Activated CD4-positive, alpha-beta T cell treated with anti-CD3 and anti-CD28 coated beads for 48 hours (primary cell): ENCODE measurements at places on chromosomes 5 and 9.

DNA sequence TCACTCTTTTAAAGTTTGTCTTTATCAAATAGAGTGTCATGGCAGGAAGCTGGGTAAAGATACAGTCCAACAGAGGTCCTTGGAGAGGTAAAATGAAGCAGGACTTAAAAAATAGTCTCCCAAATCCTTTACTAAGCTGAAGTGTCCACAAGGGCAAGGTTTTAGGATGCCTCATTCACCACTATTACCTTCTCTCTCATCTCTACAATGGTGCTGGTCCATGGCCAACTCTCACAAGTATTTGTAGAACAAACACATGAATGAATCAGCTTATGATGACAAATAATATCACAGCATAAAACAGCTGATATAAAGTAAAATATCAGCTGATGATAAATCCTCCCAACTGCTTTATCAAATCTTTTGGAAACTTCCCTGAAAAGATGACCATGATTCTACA, 162.3 kb upstream of the ZNF462 start:
- DNase-seq: no peak

- DNase-seq: no peak
Measured at GRCh38 chr5:158599157-158599556, 500.6 kb downstream of the EBF1 start.

DNA sequence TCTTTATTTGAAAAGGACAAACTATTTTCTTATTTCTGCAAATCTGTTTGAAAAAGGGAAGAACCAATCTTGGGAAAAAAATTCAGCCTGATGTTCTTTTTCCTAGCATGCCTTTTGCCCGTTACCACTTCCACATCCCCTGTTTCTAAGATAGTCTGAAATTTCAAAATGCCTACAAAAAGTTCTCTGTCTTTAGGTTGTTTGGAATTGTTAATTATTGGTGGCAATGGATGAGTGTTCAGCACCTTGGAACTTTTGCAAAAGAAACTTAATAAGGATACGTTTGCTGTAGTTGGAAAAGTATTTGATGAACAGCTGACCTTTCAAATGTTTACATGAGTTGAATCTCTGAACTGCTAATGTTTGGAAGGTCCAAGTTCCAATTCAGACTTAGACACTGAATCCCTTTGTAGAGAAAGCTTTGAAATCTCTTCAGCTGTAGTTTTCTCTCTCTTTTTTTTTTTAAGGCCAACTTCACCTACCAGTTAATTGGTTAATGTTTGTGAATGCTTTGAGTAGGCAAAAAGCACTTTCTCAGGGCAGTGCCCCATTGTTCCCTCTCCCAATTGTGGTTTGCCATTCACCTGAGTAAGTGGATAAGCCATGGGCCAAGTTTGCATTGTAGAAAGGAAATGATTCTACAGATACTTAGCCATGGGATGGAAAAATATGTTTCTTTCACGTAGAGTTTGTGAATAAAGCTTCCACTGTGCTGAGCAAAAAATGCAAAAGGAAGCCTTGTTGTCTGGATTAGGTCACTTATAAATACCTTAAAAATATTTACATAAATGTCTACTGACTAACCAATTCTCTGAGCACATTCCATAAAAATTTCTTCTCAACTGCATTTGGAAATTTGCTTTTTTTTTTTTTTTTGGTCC, 156.4 kb upstream of the ELL2 start:
- no peak for DNase-seq

DNA sequence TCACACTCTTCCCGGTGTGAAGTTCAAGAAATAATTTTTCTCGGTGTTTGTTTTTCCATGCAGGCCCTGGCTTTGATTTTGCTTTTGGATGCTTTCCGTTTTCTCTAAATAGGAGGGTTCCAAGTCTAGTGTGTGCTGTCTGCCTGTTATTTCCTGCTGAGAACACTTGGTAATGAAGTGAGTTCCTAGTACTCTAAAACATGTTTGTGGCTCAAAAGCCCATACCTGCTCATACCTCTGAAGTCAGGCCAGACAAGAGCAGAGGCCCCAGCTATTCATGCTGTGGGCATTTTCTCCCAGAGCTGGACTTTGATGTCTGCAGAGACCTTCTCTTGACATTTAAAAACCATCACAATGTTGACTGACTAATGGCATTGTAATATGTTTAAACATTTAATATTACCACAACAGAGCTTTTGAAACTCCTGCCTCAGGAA, 211.2 kb downstream of the GOLPH3 start:
- no peak for DNase-seq

DNA sequence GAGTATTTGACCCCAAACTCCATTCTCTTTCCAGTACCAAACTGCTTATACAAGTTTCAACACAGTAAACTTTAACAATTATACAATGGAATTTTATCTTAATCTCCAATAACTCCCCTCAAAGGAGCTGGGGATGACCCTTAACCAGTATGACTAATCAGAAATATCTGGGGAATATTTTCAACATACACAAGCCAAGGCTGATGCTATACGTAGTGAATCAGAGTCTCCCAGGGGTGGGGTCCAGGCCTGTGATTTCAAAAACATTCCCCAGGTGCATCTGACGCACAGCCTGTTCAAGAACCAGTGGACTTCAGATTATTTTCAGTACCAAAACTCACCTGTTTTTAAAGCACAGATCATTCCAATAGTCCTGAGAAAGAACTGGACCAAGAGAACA, 11.8 kb upstream of the SEMA5A start:
- no peak for DNase-seq

DNA sequence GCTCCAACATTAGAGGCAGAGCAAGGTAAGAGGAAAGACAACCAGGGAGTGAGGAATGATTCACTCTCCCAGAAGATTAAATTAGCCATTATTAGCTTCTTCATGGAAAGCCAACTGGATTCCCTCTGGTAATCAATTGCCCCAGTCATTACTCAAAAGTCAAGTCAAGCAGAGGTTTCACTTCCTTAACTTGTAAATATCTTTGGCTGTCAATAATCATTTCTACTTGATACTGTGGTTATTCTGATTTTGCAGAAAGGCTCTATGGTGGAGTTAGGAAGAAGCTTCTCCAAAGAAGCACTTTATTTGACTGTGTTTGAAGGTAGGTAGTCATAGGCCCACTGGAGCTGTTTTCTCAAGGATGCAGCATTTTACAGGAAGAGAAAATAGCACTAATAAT, 78.0 kb downstream of the JAKMIP2 start:
- DNase-seq: no peak

- DNase-seq: no peak
Measured at GRCh38 chr5:136963504-136963903, 535.6 kb downstream of the SPOCK1 start.

- peak; percentile 5 for DNase-seq
Measured at GRCh38 chr9:127305838-127306226, 41.3 kb downstream of the GARNL3 start.

DNA sequence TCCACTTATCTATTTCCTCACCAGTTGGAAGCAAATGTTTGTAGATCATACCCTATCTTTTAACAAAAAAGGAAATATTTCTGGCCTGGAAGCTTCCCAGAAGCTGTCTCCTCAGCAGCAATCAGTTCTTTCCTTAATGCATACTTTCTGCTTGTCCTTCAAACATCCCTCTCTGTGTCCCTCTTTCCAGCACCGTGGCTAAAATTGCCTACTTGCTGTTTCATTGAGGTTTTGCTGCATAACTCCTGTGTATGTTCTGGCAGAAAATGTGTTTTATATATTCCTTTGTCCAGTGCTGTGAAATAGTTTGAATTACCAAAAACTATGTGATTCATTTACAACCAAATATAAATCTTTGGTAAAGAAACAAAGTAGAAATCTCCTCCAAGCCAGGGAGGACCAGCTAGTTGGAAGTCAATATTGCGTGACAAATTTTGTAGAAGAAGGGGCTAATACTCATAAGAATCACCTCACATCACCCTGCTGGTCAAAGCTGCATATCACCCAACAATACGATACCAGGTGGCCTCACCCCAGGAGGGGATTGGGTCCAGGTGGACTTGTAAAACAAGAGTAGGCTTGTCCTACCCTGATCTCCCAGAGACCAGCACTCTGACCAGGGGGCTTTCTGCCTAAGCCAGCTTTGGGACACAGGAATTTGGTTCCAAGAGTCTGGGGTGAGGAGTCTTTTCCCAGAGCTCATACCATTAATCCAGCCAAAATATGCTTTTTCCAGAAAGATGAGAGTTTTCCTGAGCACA, 198.4 kb upstream of the SNX2 start:
- no peak for DNase-seq

GRCh38 chr9:13372510-13372909, 93.0 kb upstream of the MPDZ start:
- no peak for DNase-seq

- no peak for DNase-seq
Measured at GRCh38 chr5:115227281-115227680, 35.4 kb downstream of the PGGT1B start.
